T-helper 1 cell (primary cell): ENCODE measurements at places on chromosomes 16 and 17.

DNA sequence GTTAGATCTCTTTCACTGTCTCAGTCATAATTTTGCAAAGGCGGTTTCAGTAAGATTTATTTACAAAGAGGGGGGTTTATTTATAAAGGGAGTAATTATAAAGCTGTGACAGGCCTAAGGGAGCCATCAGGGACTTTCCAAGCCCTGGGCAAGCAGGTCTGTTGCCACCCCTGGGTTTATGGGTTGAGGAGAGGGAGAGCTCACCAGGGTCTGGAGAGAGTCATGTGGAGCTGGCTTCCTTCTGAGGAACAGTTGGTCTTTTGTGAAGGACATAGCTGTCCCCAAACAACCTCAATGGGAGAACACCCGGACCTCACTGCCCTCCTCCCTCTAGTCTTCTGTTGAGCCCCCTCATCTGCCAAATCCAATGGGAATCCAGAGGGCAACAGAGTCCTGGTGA is 9.8 kb downstream of the ITGAM start:
- no peak for DNase-seq

GRCh38 chr17:63039899-63040602 is 74.0 kb downstream of the TANC2 start:
- no peak for DNase-seq

GRCh38 chr17:83177611-83178532 is 98.5 kb downstream of the METRNL start:
- DNase-seq, result no peak

GRCh38 chr16:15486661-15487060 is 52.3 kb downstream of the BMERB1 start:
- no peak for DNase-seq

DNA sequence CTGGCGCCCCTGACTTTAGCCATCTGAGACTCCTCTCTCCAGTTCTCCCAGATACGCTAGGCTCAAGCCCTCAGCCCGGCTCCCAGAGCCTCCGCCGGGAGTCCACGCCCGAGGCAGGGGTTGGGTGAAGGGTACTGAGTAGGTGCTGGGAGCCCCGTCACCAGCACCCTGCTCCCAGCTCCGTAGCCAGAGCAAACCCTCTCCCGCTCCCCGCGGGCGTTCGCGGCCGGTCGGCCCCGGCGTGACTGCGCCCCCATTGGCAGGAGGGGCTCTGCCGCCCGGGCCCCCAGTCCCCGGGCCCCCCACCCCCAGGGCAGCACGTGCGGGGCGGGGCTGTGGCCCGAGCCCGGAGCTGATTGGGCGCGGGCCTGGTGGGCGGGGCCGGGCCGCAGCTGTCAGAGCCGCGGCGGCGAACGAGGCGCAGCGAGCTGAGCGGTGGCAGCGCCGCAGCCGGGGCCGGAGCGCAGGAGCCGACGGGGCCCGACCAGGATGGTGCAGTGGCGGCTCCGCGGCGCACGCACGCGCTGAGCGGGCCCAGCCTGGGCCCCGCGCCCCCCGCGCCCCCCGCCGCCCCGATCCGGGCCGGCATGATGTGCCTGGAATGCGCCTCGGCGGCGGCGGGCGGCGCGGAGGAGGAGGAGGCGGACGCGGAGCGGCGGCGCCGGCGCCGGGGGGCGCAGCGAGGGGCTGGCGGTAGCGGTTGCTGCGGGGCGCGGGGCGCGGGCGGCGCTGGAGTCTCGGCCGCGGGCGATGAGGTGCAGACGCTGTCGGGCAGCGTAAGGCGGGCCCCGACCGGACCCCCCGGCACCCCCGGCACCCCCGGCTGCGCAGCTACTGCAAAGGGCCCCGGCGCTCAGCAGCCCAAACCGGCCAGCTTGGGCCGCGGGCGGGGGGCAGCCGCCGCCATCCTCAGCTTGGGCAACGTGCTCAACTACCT is at the start of gene SPNS2:
Gene SPNS2 (plus strand): TSS at position 421 of the 937 bp plus-strand sequence. CDS start 167 bp downstream, at position 588.
- peak; percentile 41 for DNase-seq

DNA sequence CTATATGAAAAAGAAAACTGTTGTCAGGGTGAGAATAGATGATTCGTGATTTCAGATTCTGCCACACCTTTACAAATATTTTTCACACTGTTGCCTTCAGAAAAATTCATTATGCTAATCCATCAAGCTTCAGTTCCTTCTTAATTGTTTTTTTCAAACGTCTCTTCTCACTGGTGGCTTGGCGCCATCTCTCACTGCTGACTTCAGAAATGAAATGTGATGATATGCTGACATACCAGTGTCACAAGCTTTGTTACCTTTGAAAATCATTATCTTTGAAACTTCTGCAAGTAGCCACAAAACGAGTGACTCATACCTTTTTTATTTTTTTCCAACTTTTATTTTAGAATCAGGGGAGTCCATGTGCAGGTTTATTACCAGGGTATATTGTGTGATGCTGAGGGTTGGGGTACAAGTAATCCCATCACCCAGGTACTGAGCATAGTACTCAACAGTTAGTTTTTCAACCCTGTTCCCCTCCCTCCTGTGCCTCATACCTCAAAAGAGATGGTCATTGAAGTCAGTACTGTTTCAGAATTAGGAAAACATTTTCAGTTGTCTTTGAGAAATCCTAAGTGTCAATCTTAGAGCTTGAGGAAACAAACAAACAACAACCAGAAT is 14.0 kb upstream of the KRT222 start:
- DNase-seq, result no peak

GRCh38 chr17:76264755-76265623 is at the start of gene UBALD2:
UBALD2 (plus strand) TSS chr17:76265348; CDS start chr17:76265506, 158 bp downstream.
- peak; percentile 95 for DNase-seq

GRCh38 chr16:84808826-84809225 is 11.0 kb upstream of the CRISPLD2 start:
- DNase-seq, result no peak

GRCh38 chr16:85699628-85700027 is 10.9 kb upstream of the GINS2 start:
- no peak for DNase-seq

DNA sequence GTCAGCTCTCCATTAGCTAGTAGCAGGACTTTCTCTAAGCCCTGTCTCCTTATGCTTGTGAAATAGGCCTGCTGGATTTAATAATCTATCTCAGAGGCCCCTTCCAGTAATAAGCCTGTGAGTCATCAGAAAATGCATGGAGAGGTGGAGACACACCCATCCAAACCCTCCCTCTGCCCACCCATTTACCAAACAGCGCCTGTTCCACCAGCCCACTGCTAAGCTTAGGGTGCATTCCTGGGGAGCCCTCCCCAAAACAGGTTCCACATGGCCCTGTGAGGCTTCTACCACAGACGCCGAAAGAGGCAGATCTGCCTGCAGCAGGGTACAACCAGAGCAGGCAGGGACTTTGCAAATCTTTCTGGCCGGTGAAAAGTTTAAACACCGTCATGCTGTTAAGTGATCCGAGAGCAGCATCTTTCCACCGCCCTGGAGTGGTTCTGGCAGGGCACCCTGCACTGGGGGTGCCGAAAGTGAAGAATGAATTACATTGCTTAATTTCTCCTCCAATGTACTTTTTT is 99.3 kb downstream of the GAS7 start:
- DNase-seq, result no peak

- DNase-seq, result no peak
Measured at GRCh38 chr17:64083563-64084085, 46.3 kb downstream of the ERN1 start.

GRCh38 chr17:40563220-40564052 is 1.8 kb downstream of the CCR7 start:
- no peak for DNase-seq

GRCh38 chr17:64129515-64129764 is 504 bp downstream of the ERN1 start:
- peak; percentile 17 for DNase-seq

- DNase-seq, result peak; percentile 83
Measured at GRCh38 chr17:40559954-40560591, 5.2 kb downstream of the CCR7 start.

GRCh38 chr17:71709271-71709890 is 411.4 kb upstream of the SOX9 start:
- no peak for DNase-seq

- DNase-seq, result peak; percentile 41
Measured at GRCh38 chr17:35089586-35090296, 26.2 kb upstream of the RFFL start.
